ENCODE measurements at places on chromosomes 2 and 18.

DNA sequence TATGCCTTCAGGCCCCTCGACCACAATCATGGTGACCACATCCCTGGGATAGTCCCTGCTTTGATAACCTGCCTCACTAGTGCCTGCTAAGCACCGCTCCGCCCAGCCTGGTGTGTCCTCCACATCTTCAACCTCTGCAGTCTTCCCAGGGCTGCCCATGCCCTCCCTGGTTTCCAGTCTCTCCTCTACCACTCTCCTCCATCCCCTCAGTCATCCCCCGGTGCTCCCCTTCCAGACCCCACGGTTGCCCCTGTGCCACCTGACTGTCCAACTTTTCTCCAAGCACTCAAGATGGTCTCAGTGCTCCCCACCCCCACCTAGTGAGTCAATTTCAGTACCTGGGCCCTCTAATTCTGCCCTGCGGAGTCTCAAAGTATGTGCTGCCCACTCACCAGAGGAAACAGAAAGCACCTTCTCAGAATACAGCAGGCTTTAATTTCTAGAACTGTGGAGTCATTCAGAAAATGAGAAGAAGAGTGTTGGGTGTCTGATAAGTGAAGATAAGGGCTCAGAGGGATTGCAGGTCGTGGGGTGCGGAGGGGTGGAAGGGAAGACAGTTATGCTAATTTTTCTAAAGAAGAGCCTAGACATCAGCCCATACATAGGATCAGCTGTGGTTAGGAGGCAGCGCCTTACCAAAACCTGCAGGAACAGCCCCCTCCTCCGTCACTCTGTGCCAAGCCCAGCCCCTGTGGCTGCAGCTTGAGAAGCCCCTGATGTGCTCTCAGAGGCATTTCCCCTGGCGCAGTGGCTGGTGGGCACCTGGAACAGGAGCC, 53.6 kb upstream of the CAB39 start:
- peak; percentile 20 for DNase-seq

DNA sequence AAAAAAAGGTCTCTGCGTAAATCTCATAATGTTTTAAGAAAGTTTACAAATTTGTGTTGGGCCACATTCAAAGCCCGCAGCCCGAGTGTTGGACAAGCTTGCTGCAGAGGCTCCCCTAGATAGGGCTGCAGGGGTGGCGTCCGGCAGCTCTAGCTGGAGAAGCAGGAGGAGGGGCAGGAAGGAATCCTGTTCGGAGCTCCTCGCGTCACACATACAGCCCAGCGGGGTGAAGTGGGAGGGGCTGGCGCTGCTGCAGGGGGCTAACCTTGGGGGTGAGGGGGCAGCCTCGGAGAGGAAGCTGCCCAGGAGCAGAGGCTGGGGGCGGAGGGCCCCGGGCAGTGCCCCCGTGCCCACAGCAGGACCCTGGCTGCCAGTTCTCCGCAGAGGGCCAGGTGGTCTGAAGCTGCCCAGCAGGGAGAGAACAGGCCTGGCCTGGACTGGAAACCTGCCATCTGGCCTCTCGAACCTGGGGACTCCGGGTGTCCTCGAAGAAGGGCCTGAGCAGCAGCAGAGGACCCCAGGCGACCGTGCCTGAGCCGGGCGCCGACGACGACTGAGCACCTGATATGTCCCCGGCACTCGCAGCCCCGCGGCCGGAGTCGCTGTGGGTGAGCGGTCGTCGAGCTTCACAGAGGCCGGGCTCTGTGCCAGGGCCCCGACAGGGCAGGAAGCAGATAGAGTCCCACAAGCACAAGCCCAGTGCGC, 2.6 kb upstream of the GPR35 start:
- DNase-seq, result peak; percentile 51

- no peak for DNase-seq
These were observed 178.4 kb downstream of the KCNE4 start for GRCh38 chr2:223230352-223230751.

DNA sequence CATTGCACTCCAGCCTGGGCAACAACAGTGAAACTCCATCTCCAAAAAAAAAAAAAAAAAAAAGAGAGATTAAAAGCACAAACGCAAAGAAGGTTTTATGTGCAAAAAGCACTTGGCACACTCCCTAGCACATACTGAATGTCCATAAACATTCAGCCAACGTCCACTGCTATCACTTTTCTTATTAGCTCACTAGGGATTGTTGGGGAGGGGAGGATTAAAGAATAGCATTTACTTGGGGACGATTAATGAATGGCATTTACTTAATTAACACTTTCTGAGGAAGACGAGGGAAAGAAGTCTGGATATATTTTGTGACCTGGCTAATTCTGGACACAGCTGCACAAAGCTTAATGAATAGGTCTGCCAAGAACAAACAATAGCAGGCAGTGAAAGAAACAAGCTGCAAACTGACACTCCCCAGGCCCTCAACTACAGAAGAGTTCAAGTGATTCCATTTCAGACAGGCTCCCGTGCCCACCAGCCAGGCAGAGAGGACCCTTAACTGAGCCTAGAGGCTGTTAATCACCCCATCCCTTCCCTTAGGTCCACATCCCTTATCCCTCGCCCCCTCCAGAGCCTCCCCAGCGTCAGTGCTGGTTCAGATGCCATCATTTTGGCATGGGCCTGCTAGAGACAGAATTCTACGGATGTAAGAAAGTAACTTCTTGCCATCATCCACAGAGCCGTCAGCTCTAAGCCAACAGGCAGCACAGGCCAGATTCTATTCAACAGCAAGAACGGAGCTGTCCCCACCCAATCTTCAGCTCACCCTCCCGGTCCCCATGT, 7.4 kb downstream of the CYB5A start:
- no peak for DNase-seq

GRCh38 chr18:74796841-74797576, 199.3 kb downstream of the ZNF407 start:
- DNase-seq, result no peak

GRCh38 chr2:85353876-85354285, 447 bp downstream of the RETSAT start:
- no peak for DNase-seq

GRCh38 chr2:239328351-239329191, 72.2 kb downstream of the HDAC4 start:
- DNase-seq, result no peak

DNA sequence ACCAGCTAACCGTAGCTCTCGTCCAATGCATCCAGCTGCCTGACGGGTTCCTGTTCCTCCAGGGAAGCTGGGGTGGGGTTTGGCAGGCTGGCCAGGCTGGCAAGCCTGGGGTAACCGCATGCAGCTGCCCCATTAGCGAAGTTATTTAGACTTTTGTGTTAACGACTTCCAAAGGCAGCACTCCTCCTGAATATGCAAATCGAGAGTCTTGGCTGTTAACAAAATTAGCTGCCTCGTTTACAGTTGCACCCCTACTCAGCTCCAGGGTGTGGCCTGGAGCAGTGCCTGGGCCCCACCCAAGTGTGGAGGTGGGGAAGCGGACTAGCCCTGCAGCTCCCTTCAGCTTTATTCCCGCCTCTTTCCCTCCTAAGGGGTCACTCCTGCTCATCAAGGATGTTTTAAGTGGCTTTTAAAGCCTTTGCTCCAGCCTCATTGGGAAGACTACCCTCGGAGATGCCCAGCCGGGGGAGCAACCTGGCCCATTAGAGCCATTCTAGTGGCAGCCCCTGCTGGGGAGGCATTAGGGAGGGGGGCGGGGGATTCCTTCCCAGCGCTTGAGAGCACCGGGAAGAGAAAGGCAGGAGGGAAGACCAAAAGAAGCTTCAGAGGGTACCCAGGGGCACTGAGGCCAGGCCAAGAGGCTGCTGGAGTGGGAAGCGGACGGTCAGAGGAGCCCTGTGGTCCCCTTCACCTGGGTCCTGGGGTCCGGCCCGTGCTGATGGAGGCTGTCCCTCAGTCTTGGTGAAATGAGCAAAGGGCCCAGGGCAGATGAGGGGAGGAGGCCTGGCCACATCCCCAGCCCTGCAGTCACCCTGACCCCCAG, 204.1 kb downstream of the CELF4 start:
- no peak for DNase-seq

DNA sequence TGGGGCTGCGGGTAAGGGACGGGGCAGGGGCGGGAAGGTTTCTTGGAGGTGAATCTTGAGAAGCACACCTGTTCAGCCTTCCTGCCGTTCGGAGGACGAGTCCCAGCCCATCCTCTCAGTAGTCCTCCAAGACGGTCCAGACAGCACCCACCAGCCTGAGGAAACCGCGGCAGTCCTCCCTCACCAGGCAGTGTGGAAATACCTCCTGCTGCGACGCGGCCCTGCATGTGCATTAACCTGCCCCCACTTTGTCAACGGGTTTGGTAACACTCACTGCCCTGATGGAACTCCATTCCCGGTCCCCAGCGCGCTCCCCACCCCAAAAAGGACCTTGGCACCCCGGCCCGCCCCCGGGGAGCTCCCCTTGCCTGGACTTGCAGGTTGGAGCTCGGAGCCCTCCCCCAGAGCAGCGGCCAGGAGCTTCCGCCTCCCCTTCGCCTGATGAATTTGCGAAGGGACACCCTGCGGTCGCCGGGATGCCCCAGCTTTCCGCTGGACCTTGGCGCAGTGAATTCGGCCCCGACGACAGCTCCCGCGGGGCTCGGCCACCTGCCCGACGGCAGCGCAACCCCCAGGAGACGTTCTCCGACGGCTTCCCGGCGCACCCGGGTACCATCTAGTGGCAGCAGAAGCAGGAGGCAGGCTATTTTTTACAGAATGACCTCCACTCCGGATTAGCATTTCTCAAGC, 31.5 kb downstream of the ACVR1C start:
- DNase-seq, result peak; percentile 83

- no peak for DNase-seq
These were observed 25.5 kb upstream of the TUBB6 start for GRCh38 chr18:12282442-12283039.

- DNase-seq, result no peak
These were observed 178.0 kb downstream of the BABAM2 start for GRCh38 chr2:28068527-28068926.

DNA sequence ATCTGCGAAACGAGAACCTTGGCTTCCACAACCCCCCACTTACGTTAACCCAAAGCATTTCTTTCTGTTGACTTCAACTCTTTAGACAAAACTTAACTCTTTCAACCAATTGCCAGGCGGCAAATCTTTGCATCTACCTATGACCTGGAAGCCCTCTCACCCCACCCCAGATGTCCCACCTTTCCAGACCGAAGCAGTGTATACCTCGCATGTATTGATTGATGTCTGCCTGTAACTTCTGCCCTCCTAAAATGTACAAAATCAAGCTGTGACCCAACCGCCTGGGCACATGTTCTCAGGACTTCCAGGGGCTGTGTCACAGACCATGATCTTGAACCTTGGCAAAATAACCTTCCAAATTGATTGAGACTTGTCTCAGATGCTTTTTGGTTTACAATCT, 12.3 kb downstream of the AQP12B start:
- DNase-seq, result no peak

- DNase-seq, result no peak
These were observed 920.9 kb downstream of the NRXN1 start for GRCh38 chr2:50111067-50111466.

- no peak for DNase-seq
These were observed 590.3 kb upstream of the CHAC2 start for GRCh38 chr2:53177327-53177726.

DNA sequence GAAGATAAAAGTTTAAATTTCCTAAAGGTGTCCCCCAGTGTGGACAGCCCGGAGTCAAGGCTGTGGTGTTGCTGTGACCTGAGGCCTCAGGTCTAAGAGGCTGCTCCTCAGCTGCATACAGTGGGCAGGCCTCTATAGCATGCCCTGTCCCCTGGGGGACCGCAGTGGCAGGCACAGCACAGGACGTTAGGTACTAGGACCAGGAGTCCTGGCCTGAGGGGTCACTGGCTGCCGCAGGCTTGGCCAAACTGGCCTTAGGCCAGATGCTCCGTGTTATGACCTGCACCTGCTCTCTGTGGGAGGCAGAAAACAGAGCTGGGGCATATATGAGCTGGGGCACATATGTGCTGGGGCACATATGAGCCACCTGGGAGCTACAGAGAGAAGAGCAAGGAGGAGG, 21.2 kb upstream of the MAL start:
- no peak for DNase-seq

- no peak for DNase-seq
These were observed 124.5 kb upstream of the SH3BP4 start for GRCh38 chr2:234827096-234827860.

GRCh38 chr18:2908946-2909335, 62.1 kb downstream of the EMILIN2 start:
- no peak for DNase-seq

GRCh38 chr2:33494155-33494779, 17.8 kb downstream of the RASGRP3 start:
- no peak for DNase-seq

DNA sequence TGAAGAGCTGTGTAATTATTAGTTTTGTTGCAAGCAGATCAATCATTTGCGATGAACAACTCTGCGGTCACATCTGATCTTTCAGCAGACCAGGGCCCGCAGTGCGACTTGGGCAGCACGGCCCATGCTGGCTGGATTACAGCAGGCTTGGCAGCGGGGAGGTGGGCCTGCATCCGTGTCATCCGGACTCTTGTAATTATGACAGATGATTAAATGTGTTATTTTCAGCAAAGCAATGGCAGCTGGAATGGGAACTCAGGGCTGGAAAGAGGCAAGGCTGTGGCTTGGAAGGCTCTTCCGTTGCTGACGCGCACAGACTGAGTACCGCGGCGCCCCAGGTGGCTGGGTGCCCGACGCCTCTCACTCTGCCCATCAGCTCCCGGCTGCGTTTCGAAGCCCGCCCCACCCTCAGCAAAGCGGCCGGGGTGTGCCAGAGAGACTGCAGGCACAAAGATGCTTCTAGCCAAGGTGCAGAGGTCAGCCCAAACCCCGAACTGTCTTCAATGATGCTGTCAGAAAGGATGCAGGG, 397.4 kb upstream of the SALL3 start:
- no peak for DNase-seq

DNA sequence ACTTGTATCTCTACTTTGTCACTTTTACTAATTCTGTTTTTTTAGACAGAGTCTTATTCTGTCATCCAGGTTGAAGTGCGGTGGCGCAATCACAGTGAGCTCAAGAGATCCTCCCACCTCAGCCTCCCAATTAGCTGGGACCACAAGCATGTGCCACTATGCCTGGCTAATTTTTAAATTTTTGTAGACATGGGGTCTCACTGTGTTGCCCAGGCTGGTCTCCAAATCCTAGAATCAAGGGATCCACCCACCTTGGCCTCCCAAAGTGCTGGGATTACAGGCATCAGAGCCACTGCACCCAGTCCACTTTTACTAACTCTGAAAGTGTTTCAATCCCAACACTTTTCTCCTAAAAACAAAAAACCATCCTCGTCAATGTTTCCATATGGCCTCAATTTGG, 94.9 kb downstream of the MALT1 start:
- no peak for DNase-seq

GRCh38 chr2:233740870-233741269, 12.0 kb downstream of the UGT1A3 start:
- no peak for DNase-seq

GRCh38 chr2:182655750-182656149, 60.3 kb upstream of the DNAJC10 start:
- DNase-seq, result no peak

Measured in Kasumi-1 (cell line).